T-helper 2 cell treated with Interferon-gamma antibody and Interleukin-4, amounts not matched to agents 5 μg/mL and 100 μg/mL, for 36 hours (primary cell): ENCODE measurements at places on chromosomes 11 and 22.

DNA sequence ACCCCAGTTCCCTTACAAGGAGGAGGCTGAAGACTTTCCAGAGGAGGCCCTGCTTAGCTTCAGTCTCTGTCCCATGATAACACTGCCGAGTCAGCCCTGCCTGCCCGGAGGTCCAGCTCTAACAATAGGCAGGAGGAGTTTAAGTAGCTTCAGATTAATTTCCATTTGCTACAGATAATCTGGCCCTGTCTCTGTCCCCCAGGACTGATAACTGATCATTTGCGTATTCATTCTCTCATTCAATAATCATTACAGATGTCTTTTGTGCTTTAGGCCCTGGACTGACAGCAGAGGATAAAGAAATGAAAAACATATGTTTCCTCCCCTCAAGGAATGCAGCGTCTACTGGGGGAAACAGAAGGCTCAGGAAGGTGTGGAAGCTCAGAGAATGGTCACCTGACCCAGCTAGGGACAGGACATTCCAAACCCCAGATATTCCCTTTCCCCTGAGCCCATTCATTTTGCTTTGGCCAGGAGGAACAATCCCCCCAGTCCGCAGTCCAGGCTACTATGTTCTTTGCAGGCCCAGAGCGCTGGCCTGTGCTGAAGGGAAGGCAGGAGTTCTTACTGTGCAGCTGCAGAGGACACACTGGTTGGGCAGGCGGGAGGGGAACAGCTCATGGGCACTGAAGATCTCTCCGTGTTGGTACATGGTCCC lies 20.8 kb downstream of the CHRDL2 start:
- no peak for DNase-seq

- DNase-seq: no peak
Observed at GRCh38 chr11:85316967-85317366, 310.2 kb downstream of the DLG2 start.

DNA sequence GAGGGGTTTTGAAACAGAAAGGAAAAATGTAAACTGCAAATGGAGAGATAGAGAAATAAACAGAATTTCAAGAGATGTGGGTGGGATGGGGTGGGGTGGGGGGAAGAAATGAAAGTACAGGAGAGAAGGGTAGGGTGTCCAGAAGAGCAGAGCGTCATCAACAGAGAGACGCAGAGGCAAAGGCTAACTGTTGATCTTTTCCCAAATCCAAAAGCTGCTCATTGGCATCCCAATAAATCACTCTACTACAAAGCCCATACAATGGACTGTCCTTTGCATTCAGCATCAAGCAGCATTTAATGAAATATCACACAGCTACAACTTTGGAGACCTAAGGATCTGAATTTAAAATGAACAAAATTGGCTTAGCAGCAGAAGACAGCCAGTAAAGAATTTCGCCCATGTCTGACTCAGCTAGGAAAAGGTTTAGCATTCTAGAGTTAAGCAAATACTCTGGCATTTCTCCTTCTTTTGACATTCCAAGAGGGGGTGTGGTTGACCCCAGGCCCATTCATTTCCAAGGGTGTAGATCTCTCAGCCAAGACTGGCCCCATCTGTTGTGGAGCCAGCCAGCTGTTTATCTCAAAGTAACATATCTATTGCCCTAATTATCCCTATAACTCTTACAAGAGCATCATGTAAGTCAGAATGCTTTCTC lies 1.5 kb downstream of the RAB30 start:
- DNase-seq: no peak

DNA sequence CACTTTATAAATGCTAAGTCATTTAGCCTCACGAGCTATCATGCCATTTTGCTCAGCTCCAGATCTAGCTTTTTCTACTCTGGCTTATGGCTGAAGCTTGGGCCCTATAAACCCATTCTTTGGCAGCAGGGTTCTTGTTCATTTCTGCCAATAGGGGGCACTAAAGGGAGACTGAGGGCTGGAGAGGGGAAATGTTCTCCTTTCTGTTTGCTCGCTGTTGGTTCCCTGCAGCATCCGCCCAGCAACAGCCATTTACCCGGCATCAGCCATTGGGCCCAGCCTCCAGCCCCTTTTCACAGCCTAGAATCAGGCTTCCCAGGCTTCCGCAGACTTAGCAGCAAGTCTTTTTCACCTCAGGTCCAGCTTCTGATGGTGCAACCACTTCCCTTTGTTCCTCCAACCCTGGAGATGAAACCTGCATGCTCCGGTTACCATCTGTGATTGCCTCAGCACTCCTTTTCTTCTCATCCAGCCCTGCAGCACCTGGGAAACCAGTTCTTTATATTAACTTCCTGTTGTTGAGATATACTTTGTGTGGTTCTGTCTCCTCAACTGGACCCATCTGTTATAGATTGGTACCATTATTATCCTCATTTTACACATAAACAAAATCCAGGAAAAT lies 4.2 kb upstream of the ME3 start:
- DNase-seq: no peak

GRCh38 chr11:61609980-61610366 lies 29.1 kb upstream of the SYT7 start:
- no peak for DNase-seq

DNA sequence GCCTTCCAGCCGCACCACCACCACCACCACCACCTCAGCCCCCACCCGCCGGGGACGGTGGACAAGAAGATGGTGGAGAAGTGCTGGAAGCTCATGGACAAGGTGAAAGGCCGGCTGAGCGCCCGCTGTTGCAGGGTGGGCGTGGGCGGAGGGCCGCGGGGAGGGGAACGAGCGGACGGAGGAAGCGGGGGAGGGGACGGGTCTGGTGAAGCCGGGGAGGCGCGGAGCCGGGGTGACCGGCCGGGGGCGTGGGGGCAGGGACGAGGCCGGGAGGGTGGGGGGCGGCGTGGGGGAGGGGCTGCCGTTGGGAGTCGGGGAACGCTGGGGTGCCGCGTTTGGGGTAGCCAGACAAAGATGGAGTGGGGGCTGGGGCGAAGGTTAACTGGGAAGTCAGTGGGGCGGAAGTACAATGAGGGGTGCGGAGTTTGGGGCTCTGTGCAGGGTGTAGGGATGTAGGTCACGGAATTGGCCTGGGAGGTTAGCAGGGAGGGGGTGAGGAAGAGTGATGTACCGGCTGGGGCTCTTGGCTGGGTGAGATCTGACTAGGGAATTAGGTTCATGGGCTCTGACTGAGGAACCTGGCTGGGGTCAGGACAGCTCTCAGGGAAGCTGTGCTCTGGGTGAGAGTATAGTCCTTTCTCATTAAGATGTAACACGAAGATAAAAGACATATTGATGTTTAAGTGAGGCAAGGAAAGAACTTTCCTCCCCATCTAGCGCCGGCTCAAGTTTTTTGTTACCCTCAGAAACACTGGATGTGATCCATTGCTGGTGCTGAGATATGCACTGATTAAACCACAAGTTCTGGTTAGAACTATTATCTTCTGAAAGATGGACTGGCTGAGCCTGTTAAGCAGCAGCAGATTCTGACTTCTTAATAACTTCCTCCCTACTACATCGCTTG lies 624 bp downstream of the CBL start:
- peak; percentile 64 for DNase-seq

GRCh38 chr22:39900306-39901227 lies at the start of gene GRAP2:
Gene GRAP2 (plus strand): TSS chr22:39901084. CDS start chr22:39947107, 46,023 bp downstream.
- peak; percentile 69 for DNase-seq
